Aorta (tissue), 5 donors: ENCODE measurements at places on chromosomes 4 and X. TPM values are rescaled to one million over a fixed set of nuclear protein-coding genes. Genes with fewer than 3 reads are reported as not detected.

GRCh38 chr4:173525118-173526011 lies 4.7 kb downstream of the HAND2 start:
- DNase-seq = peak; percentile 43

DNA sequence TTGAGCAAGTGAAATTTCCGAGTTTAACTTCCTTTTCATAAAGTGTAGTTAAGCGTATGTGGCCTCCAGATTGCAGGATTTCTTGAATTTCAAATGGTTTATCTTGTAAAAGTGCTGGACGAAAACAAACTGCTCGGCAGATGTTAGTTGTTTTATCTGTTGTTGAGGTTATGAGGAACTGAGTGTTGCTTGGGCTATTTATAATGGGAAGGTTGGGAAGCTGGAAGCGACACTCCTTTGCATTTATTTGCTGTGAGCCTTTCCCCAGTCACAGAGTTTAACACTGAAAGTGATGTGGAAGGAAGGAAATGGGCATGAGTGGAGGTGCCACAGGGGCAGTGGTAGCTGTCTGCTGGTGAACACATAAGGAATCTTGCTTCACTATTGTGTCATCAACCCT lies 284.9 kb downstream of the PCDH7 start:
- DNase-seq = no peak

DNA sequence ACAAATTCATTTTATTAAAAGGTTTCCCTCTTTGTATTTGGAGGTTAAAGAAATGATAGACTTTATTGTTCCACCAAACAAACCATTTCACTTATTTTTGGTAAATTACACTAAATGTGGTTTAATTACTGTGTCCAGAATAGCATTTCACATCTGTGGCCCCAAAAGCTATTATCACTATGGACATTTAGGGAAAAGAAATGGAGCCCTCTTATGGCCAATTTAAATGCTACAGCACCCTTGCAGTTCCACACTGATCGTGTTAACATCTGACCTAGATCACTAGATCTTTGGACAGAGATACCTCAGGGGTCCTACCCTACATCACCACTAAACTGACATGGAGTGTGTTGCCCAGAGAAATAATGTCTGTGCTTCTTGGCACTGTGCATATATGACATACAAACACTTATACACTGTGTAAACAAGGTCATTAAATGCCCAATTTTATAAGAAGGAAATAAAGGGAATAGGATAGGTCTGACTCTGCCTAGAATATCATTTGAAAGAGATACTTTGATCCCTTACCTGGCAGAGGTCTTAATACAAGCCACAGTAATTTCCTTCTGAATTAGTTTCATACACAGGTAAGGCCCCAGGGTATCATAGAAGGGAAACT lies 163.9 kb downstream of the KDR start:
- no peak for DNase-seq

DNA sequence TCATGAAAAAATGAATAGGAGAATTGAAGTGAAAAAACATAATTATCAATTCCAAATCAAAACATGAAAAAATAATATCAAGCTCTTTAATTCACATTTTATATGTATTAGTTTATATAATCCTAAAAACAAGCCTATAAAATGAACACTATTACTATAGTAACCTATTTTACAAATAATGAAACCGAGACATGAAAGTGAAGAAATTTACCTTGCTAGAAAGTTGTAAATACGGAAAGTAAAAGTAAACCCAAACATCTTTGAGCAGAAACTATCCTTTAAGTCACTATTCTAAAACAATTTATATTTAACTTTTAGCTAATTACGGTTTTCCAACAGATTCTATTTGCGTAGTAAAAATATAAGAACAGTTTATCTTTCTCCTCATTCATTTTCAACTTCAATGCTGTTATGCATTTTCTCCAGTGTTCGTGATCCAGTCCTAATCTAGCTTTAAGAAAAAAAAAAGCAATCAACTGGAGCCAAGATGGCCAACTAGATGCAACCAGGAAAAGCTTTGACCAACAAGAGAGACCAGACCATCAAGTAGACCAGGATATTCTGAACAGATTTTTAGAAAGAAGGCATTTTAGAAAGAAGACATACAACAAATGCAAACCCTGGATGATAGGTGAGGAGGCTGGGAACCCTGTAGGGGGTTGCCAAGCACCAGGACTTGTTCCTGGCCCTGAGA lies 67.0 kb downstream of the DDX53 start:
- no peak for DNase-seq

DNA sequence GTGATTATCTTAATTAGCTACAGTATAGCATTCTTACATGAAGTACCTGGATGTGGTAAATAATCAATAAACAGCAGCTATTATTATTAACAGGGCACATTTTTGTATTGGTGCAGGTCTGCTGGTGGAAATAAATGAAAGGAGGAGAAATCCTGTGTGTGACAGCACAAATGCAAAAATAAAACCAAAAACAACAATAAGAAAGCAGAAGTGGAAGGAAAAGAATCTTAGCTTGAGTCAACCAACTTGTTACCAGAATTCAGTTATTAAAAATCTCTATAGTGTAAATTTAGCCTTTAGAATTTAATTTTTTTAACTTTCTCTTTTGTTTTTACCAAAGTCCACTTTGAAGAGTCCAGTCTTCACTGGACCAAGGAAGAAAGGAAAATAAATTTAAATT lies 63.1 kb upstream of the LSM6 start:
- DNase-seq = no peak

- no peak for DNase-seq
These were observed 188.2 kb downstream of the LDB2 start for GRCh38 chr4:16710198-16710597.

DNA sequence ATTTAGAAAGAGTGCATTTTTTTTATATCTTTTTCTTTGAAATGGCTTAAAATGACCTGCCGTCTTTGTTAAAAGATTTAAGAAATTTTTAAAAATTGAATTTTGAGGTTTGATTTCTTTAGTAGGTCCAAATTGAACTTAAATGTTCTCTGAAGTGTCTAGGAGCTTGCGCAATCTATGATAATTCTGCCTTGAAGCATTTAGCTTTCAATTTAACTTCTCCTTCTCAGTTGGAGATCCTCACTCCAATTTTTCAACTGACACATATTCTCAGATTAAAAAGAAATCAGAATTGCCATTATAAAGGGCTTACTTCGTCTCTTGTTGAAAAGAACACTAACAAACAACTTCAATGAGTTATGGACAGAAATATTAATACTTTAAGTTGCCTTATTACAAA lies 273.5 kb downstream of the TMA16 start:
- DNase-seq = no peak

GRCh38 chrX:133335027-133335426 lies 80.3 kb downstream of the GPC4 start:
- DNase-seq = no peak

DNA sequence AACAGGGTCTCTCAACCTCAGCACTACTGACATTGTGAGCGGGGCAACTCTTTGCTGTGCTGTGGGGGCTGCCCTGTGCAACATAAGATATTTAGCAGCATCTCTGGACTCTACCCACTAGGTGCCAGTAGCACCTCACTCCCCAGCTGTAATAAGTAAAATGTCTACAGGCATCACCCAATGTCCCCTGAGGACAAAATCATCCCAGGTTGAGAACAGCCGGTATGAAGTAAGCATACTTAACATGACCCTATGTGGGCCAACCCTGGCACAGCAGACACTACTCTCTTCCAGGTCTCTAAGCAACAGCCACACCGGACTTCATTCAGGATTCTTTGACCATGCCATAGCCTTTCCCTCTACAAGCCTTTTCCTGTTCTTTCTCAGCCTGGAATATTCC lies 10.5 kb upstream of the MGST2 start:
- no peak for DNase-seq

DNA sequence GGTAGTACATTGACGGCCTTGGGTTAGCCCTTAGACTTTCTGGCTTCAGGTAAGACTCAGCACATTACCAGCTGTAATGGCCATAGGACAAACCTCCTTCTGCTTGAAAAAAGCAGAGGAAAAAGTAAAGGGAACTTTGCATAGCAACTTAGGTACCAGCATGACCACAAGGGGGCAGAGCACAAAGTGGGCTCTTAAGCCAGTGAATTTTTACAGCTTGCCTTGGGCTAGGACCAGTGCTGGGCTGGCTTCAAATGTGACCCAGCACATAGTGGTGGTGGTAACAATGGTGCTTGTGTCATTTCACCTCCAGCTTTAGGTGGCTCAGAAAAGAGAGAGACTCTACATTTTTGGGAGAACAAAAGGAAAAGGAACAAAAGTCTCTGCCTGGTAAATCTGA lies 66.1 kb downstream of the KLHL4 start:
- no peak for DNase-seq

- DNase-seq = no peak
These were observed 80.7 kb upstream of the IGFBP7 start for GRCh38 chr4:57190601-57191481.

- DNase-seq = no peak
These were observed 83.6 kb upstream of the GUCY1A1 start for GRCh38 chr4:155582971-155583437.

DNA sequence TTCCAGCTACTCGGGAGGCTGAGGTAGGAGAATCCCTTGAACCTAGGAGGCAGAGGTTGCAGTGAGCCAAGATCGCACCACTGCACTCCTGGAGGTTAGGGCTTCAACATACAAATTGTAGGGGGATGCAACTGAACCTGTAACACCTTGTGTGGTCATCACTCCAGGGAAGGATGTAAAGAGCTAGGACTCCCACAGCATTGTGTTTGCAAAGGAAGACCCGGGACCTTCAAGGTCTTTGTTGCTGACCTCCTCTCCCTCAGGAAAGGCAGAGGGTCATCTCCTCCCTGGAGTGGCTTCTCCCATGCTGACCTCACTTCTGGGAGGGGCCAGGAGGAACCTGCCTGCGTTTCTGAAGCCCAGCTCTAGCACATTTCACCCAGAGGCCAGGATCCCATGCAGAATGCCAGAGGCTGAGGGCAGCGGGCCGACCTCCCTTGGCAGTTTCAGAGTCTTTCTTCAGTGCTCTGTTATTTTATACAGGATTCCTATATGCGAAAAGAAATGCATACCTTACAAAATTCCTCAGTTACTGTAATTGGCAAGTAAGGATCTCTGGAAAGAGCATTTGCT lies 80.2 kb downstream of the HTRA3 start:
- no peak for DNase-seq

DNA sequence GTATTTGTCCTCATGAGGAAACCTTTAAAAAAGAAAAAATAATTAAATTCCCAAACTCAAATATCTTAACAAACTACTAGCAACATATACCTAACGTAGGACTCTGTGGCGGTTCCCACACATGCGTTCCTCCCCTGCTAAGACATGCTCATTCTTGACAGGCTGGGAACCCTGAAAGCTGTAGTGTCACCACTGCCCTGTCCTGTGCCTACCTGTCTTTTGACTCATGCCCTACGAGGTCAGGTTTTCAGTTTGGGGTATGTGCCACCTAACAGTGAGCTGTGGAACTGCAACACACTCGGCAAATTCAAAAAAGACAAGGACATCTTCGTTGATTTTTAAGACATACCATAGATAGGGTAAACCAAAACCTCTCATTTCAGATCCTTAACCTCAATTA lies 17.8 kb downstream of the IDS start:
- no peak for DNase-seq

- no peak for DNase-seq
These were observed 179.0 kb downstream of the KCNIP4 start for GRCh38 chr4:21769404-21770147.

DNA sequence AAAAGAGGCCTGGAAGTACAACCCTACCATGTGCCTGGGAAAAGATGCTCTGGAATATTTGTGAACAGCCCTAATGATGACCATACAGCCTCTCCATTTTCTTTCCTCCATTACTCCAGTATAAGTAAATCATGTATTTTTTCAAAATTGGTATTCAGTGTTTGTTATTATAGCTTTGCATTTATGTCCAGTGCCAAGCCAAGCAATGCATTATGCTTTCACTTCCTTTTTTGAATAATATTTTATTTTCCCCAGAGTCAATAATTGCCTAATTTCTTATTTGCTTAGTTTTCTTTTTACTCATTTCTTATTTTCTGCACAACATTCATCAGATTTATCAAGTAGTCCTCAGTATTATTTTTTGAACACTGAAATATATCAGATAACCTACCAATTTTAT lies 49.3 kb upstream of the EOLA2 start:
- DNase-seq = no peak

- DNase-seq = peak; percentile 33
These were observed 89.8 kb downstream of the PHKA2 start for GRCh38 chrX:18894156-18894555.

DNA sequence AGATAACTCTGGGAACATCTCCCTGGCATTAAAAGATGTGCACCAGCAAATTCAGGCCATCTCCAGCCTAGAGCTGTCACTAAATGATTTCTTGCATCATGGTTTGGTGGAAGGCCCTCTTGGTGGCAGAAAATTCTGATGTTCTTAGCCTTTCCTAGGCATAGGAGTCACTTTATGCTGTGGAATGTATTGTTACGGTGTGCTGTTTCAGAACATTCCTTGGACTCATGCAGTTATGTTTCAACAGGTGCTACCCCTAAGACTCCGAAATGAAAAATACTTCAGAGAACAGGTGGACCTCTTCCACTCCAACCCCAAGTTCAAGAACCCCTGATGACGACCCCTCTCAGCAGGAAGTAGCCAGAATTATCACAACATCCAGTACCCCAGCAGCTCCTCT lies 20.3 kb upstream of the PAPSS1 start:
- DNase-seq = no peak

DNA sequence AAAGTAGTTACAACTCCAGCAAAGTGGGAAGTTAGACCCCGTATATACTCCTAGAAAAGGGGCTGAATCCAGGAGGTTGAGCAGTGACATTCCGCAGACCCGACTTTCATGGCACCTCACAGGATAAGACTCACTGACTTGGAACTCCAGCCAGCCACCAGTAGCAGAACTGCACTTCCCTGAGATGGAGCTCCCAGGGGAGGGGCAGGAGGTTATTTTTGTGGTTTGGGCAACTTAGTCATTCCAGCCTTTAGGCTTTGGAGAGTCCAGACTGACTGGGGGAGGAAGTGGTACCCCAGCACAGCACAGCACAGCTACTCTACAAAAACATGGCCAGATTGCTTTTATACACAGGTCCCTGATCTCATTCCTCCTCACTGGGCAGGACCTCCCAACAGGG lies 319.1 kb downstream of the PCDH19 start:
- DNase-seq = no peak

The EGFL6 gene
- total RNA-seq = 0.60 TPM

The STK26 gene
- 10.5 TPM for total RNA-seq

The CENPI gene
- total RNA-seq = 1.7 TPM

The SMARCA1 gene
- 51.1 TPM for total RNA-seq

The ZNF330 gene
- total RNA-seq = 43.7 TPM

The TGIF2LX gene
- total RNA-seq = not detected

The ATP2B3 gene
- 0.19 TPM for total RNA-seq

The HTATSF1 gene
- 28.1 TPM for total RNA-seq

The F8A2 gene
- total RNA-seq = not detected

The FAM241A gene
- 8.9 TPM for total RNA-seq

The OTC gene
- 1.4 TPM for total RNA-seq

The SSX2B gene
- total RNA-seq = not detected

The NXF2B gene
- total RNA-seq = not detected

The BEND2 gene
- not detected for total RNA-seq
